ENCODE measurements at places on chromosomes 12 and 14. TPM values are rescaled to one million over a fixed set of nuclear protein-coding genes. Genes with fewer than 3 reads are reported as not detected.

DNA sequence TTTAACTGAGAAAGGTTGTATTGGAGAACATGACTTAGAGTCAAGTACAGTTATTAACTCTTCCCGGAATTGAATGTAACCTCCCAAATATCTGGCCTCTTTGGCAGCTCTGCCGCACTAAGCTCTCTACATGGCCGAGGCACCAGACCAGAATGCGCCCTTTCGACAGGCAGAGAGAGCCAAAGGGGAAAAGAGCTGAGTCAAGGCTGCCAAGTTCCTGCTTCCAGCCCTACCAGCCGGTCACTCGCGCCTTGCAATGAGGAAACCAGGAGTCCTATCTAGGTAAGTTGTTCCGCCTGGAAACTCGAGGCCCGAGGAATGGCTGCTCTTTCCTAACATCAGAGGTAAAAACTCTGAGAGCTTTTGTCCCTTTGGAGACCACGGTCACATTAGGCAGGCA is 172.2 kb downstream of the BRMS1L start:
- H3K27ac ChIP-seq, result no peak overlapping the region
- H3K27me3 ChIP-seq, result peaks cover 12% of the 10 kb centered on the region
- H3K4me1 ChIP-seq, result no peaks in the 10 kb centered on the region
- no peak overlapping the region for H3K4me3 ChIP-seq

The NPFF gene
- polyA plus RNA-seq, result not detected

- H3K36me3 ChIP-seq, result no peaks in the 10 kb centered on the region
- peaks cover 6% of the 10 kb centered on the region for H3K4me1 ChIP-seq
- no peak for DNase-seq
- H3K4me3 ChIP-seq, result no peak overlapping the region
Observed at GRCh38 chr14:31068235-31068634, 42.1 kb upstream of the STRN3 start.

DNA sequence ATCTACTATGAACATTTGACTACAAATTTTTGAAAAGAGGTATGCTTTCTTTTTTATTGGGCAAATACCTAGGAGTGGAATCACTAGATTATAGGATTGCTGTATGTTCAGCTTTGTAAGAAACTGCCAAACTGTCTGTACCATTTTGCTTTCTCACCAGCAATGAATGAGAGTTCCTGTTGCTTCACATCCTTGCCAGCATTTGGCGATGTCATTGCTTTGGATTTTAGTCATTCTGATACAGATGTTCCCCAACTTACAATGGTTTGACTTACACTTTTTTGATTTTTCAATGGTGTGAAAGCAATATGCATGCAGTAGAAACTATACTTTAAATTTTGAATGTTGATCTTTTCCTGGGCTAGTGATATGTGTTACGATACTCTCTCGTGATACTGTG is 328.7 kb downstream of the RAD51B start:
- no peak overlapping the region for H3K4me3 ChIP-seq
- peak; percentile 63 for DNase-seq
- no peaks in the 10 kb centered on the region for H3K36me3 ChIP-seq
- H3K27ac ChIP-seq, result peak overlapping the region; percentile 85
- no peaks in the 10 kb centered on the region for H3K27me3 ChIP-seq
- peaks cover 47% of the 10 kb centered on the region for H3K4me1 ChIP-seq

DNA sequence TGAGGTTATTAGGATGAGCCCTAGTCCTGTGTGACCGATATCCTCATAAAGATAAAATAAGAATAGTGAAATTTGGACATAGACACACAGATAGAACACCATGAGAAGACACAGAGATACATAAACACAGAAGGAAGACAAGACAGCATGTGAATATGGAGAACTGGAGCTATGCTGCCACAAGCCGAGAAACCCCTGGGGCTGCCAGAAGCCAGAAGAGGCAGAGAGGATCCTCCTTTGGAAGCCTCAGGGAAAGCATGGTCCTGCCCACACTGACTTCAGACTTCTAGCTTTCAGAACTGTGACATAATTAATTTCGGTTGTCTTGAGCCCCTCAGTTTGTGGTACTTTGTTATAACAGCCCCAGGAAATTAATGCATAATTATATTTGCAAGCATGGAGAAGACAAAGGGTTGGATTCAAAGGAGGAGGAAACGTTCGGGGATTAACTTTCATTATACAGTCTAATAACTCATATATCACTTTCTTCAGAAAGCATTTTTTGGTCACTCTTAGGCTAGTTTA is 1501.8 kb upstream of the FLRT2 start:
- DNase-seq, result no peak
- H3K4me1 ChIP-seq, result no peaks in the 10 kb centered on the region
- H3K4me3 ChIP-seq, result no peak overlapping the region
- H3K27me3 ChIP-seq, result no peaks in the 10 kb centered on the region
- H3K27ac ChIP-seq, result no peak overlapping the region
